CD4-positive, alpha-beta T cell treated with Interleukin-1 beta for 1 hour (primary cell): ENCODE measurements at places on chromosomes 16 and 17.

DNA sequence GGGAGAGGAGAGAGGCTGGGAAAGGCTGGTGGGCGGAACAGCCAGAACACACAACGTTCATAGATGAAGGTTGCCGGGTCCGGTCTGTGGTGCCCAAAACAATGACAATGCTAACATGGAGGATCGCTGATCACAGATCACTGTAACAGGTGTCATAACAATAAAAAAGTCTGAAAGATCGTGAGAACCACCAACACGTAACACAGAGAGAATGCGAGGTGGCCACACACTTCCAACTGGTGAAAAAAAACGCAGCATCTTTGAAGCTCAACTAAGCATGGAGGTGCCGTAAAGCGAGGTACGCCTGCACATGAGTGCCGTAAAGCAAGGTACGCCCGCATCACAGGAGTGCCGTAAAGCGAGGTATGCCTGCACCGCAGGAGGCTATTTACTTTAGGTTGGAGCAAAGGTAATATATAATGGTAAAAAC, 42.3 kb downstream of the ABR start:
- peak; percentile 41 for DNase-seq

- DNase-seq = peak; percentile 4
Measured at GRCh38 chr17:181245-182049, at the start of gene DOC2B. DOC2B (minus strand) TSS chr17:181650; CDS start chr17:181479, 171 bp downstream.

- peak; percentile 31 for DNase-seq
Measured at GRCh38 chr16:30561089-30561816, 3.1 kb upstream of the ZNF764 start.

- DNase-seq = peak; percentile 83
Measured at GRCh38 chr16:4116325-4117249, at the start of gene ADCY9. ADCY9 (minus strand) TSS chr16:4116442; CDS start chr16:4115442, 1,000 bp downstream.

GRCh38 chr16:11708421-11708820, 34.2 kb downstream of the TXNDC11 start:
- DNase-seq = no peak

DNA sequence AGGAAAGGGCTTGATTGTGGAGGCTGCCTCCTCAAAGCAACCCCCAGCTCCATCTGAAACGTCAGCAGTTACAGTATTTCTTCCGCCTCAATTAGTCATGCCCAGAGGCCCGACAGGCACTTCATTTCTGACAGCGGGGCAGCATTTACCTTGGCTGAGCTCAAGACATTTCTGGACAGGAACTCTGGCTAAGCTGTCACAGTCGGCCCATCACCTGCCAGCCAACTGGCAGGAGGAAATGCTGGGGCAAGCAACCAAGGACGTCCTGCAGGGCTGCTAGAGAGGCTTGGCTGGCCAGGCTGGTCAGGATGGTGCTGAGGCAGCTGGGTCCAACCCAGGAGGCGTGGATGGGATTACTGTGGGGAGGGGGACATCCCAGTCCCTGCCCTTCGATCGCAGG, 27.8 kb downstream of the PLXDC1 start:
- DNase-seq = no peak

GRCh38 chr16:27310576-27311447, 3.0 kb upstream of the IL4R start:
- DNase-seq = no peak

GRCh38 chr17:77385750-77386501, 245.2 kb downstream of the SEC14L1 start:
- no peak for DNase-seq

DNA sequence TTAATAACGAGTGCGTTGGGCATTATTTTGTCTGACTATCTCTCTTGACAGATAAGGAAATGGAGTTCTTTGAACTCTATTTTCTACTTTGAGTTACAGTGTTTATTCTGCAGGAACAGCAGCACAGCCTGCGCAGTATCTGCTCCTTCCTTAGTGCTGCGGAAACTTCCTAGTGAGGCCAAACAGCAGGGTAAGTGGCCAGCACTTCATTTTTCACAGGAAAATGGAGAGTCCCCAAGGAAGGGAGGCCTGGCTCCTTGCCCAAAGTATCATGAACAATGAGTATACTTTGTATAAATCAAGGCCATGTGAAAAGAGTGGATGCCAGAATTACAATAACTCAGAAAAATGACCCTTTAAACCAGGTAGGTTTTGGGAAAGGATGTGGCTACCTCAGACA, 140.6 kb downstream of the VPS53 start:
- DNase-seq = no peak

GRCh38 chr17:27518545-27519521, 62.6 kb downstream of the KSR1 start:
- DNase-seq = no peak

GRCh38 chr17:60352071-60352470, 39.9 kb downstream of the USP32 start:
- DNase-seq = no peak

DNA sequence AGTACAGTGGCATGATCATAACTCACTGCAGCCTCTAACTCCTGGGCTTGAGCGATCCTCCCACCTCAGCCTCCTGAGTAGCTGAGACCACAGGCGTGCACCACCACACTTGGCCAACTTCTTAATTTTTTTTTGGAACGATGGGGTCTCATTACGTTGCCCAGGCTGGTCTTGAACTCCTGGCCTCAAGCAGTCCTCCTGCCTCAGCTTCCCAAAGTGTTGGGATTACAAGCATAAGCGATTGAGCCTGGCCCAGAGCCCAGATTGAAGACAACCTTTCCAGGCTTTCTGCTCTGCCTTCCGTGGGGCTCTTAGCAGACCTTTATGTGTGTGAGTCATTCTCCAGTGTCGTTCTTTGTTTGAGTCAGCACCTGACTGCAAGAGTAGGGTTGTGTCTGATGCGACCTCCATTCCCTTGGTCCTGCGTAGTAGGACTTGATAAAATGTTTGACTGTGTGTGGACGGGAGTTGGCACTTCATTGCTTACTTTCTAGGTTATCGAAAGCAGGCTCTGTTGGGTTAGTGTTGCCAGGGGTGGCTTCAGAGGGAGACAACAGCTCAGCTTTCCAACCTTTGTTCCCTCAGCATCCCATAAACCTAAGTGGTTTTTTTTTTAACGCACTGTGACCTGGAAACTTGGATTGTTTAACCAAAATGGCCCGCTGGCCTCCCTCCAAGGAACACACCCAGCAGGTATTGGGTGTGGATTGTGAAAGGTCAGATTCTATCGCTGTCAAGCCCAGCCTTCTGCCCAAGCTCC, 26.4 kb downstream of the EEF2K start:
- no peak for DNase-seq

GRCh38 chr17:17064322-17064721, 22.1 kb downstream of the MPRIP start:
- no peak for DNase-seq

GRCh38 chr17:66469890-66470289, 167.5 kb downstream of the PRKCA start:
- no peak for DNase-seq

GRCh38 chr17:80706463-80706867, 161.8 kb downstream of the RPTOR start:
- DNase-seq = no peak

- DNase-seq = no peak
Measured at GRCh38 chr16:58464047-58464915, 35.7 kb upstream of the NDRG4 start.

DNA sequence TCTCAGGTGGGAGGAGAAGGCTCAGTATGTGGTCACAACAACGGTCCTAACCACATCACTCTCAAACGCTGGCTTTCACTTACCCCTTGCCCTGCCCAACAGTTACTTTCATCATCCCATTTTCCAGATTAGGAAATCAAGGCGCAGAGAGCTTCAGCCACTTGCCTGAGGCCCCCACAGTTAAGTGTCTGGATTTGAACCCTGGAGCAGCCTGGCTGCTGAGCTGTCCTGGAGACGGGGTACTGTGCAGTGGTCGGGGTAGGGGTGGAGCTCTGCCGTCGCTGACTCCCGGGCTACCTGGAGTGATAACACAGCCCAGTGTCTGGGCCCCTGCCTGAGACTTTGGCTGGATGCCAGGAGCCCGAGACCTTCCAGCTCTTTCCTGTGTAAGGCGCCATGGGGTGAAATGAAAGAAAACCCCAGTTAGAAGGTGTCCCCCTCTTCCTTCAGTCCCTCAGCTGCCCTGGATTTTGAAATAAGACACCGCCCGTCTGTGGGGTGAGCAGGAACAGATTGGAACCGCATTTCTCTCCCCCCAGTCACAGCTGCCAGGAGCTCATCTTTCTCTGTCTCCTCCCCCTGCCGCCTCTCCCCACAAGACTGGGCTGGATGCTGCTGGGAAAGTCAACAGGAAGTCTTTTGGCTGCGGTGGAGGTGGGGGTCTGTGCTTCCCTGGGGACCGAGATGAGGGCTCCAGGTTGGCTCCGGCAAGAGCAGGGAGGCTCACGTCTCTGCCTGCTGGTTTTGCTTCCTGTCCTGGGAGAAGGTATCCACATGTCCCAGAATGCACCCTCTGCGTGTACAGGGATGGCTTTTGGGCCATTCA, 280.2 kb downstream of the SEC14L1 start:
- peak; percentile 42 for DNase-seq

DNA sequence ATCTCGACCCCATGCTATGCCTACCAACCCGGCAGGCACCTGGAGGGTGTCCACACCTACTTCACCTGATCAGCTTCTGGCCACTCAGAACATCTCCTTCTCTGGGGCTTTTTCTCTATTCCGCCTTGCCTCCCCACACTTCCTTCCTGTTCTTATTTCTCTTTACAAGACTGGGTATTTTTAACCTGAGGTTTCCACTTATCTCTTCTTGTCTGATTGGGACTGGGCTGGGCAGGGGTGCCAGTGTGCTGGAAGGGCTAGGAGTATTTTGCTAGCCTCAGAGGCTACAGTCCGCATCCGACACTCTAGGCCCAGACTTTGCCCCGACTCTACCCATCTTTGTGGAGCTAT, 26.2 kb upstream of the ZNF652 start:
- DNase-seq = peak; percentile 60

DNA sequence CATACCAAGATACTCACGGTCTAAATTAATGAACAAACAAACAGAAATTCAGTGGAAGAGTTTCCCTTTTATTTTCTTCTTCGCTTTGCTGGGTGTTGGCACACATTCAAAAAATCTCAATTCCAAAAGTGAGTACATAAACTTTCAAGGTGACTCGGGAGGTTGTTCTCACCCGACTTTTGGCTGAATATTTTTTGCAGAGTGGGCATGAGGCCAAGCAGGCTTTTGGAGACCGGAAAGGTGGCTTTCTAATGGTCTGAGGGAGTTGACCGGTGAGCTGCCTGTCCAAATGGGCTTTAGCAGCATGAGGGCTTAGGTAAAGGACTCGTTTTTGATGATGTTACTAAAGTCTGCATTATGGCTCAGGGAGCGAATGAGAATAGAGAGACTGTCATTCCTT, 318.7 kb downstream of the CPPED1 start:
- no peak for DNase-seq

DNA sequence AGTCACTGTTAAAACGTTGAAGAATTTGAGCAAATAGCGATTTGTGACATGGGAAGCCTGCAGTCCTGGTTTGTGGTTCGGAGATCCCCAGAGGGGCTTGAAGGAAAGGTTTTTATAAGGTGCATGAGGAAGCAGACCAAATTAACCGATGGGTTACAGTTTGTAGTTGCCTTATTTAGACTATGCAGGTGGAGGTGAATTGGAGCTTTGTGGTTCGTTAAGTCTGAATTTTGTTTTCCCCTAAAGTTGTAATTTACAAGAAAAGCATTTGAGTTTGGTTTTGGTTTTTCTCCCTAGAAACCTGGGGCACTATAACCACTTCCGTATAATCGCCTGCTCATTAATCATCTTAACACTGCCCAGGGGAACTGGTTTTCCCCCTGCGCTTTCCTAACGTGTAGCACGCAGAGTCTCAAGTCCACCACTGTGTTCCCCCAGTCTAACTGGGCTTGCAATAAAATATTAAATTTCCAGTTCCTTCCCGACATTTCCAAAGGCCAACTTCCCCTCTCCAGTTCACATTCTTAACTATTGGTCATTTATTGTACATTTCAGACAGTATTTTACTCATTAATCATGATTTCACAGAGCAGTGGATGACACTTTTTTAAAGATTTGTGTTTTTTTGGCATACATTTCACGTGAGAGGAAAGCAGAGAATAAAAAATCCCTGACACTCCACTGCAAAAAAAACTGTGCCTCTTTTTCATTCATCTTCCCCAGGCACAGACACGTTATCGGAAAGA, 932 bp downstream of the ZNF267 start:
- peak; percentile 60 for DNase-seq

- DNase-seq = no peak
Measured at GRCh38 chr17:58254803-58255202, 16.4 kb downstream of the LPO start.

DNA sequence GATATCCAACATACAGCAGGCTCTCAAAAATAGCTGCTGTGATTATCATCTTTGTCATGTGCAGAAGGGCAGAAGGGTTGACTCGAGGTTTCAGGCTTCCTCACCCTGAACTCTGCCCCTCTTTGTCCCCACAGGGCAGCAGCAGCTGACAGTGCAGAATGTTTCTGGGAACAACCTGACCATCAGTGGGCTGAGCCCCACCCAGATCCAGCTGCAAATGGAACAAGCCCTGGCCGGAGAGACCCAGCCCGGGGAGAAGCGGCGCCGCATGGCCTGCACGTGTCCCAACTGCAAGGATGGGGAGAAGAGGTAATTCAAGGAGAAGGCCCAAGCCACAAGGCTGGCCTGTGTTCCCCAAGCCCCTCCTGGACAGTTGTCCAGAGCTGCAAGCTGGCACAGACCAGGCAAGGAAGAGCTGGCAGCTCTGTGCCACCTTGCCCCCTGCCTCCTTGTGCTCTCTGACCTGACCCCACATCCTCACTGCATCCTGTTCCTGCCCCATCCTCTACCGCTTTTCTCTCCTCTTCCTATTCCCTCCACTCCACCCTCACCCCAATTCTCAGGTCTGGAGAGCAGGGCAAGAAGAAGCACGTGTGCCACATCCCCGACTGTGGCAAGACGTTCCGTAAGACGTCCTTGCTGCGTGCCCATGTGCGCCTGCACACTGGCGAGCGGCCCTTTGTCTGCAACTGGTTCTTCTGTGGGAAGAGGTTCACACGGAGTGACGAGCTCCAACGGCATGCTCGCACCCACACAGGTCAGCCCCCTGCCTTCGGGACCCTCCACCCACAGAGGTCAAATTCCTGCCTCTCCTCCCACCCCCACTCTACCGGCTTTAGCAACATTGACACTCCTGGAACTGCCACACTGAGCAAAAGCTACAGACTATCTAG, 16.3 kb upstream of the PNPO start:
- DNase-seq = no peak

GRCh38 chr16:66516808-66517585, 32.9 kb downstream of the TK2 start:
- DNase-seq = peak; percentile 84

DNA sequence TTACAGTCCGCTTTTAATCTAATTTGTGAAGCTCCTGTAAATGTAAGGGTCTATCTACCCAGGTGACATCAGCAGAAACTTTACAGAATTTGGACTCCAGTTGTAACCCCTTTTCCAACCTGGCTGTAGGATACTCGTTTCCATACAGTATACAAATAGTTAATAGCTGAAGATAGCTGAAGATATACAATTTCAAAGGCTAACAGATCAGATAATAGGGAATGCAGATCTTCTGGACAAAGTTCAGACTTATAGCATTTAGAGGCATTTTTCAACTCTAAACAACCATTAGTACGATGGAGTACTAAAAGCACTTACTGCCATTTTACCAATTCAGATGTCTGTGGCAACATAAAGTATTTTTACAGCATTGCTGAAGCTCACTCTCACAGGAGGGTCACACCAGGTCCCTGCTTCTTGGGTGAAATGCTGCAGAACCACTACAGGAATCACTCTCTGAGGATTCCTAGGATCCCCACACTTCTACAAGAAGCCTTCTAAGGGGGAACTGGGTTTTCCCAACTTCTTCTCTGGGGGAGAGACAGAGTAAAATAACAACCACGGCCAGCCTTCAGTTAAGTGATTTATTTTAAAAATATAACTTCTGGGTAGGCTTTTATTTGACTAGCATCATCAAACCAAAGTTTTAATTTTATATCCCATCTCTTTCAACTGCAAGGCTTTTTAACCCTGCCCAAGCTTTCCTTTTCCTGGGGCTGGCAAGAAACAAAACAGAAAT, 2.9 kb downstream of the VEZF1 start:
- no peak for DNase-seq
